Effector memory CD8-positive, alpha-beta T cell (primary cell): ENCODE measurements at places on chromosomes 4 and X.

- no peak for DNase-seq
Measured at GRCh38 chr4:77092975-77093374, 17.2 kb upstream of the CCNI start.

- no peak for DNase-seq
Measured at GRCh38 chr4:72194046-72194445, 162.2 kb downstream of the NPFFR2 start.

- DNase-seq = no peak
Measured at GRCh38 chr4:146435962-146436361, 85.8 kb downstream of the SLC10A7 start.

GRCh38 chr4:2304877-2305561 is 43.1 kb upstream of the MXD4 start:
- DNase-seq = no peak

DNA sequence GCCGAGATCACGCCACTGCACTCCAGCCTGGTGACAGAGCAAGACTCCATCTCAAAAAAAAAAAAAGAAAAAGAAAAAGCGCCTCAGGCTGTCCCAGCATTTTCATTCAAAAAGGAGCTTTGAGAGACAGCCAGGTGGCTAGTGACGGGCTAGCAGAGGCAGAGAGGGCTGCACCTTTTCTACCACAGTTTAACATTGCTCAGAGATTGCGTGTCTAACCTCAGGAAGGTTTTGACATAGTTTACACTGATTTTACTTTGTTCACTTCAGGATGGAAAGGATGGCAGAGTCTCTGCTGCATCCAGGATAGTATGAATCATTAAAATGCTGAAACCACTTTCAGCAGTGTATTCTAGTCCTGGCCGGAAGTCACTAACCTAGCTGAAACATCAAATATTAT is 28.1 kb downstream of the ZFP42 start:
- no peak for DNase-seq

- no peak for DNase-seq
Measured at GRCh38 chr4:125262502-125262901, 52.3 kb upstream of the FAT4 start.

- DNase-seq = peak; percentile 37
Measured at GRCh38 chrX:54807524-54808108, at the start of gene MAGED2. Gene MAGED2 (plus strand): TSS chrX:54807745. CDS start chrX:54809332, 1,587 bp downstream.
